ENCODE measurements at places on chromosomes 7 and 10.
A peak's percentile ranks its signal among the peaks of the same experiment; 100 is the strongest.

DNA sequence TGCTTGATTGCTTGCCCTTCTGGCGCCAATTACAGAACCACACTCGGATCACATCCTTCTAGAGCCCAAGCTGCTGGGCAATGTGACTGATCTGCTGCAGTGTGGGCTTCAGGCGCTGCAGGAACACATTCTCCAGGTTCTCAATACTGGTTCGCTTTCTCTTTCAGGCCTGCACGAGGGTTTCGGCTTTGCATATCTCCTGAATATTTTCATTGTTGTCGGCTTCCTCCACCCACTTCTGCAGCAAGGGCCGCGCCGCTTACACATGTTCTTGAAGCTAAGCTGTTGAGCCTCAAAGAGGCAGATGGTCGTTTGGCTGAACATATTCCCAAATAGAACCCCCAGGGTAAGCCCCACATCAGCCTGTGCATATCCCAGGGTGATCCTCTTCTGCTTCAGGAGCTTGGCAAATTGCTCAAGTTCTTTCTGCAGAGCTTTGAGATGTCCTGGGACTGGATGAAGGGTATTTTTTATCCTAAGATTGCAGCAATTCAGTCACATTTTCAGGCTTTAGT is 64.6 kb downstream of the HERC4 start:
- no peak for DNase-seq

- DNase-seq, result no peak
Measured at GRCh38 chr10:98373260-98374040, 41.5 kb downstream of the PYROXD2 start.

DNA sequence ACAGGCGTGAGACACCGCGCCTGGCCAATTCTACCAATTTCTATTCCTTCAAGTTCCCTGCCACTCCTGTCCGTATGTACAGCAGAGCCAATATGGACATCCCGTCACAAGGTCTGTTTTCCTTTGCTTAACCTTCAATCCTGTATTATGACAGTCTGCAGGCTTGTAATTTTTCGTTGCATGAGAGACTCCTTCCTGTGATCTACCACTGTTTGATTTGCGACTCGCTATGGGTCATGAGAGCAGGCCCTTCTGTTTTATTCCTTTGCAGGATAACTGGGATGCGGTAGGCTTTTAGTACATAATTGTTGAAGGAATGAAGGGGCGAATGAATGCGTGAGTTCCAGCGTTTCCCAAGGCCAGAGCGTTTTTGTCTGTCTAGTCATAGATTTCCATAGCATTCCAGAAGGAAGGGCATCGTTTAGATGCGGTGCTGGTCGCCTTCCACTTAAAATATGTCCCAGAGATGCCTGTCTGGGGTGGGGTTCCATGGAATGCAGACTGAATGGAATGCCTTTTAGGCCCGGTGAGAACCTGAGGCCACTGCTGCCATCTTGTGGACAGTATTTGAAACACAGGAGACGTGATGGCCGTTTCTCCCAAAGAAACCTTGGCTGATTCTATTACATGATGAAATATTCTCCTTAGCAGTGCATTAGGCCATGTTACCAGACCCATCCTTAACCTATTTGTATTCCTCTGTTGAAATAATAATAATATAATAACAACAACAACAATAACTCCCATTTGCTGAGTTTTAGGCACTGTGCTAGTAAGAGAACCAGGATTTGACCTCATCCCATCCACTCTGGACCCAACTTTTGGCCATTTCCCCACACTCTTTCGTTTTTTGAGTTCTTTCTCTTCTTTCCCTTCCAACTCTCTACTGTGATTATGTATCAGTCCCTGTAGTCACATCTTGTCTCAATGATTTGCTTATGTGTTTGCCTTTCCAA is 193.2 kb downstream of the MYOF start:
- peak; percentile 45 for DNase-seq

DNA sequence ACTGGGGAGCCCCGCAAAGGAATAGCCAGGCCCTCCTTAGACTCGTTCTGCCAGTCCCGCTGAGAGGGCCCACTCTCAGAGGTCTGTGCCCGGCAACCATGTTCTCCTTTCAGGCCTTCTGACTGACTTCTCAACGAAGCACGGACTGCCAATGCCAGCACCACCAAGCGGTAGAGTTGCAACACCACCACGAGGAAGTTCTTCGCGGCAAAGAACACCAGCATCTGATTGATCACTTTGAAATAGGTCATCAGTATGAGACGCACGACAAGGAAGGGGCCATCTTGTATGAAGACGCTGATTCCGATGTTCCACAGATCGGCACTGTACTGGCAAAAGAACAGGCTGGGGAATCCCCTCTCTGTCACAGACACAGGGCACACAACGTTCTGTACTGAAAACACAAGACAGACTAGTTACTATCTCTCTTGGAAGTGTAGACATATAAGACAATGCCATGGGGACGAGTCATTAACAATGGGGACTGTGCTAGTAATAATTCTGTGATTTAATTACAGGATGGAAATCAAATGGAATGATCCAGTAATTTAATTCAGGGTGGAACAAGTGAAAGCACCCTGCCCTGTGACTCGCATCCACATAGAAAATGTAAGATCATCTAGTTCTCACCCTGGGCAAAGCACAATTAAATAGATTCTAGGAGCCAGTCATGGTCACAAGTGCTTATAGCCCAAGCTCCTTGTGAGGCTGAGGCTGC is 42.7 kb downstream of the TMEM26 start:
- DNase-seq, result no peak

GRCh38 chr10:11091517-11092102 is 73.9 kb downstream of the CELF2 start:
- no peak for DNase-seq

- no peak for DNase-seq
Measured at GRCh38 chr7:142647749-142648148, 101.5 kb upstream of the PRSS1 start.

- no peak for DNase-seq
Measured at GRCh38 chr7:18555120-18555519, 59.6 kb downstream of the HDAC9 start.

DNA sequence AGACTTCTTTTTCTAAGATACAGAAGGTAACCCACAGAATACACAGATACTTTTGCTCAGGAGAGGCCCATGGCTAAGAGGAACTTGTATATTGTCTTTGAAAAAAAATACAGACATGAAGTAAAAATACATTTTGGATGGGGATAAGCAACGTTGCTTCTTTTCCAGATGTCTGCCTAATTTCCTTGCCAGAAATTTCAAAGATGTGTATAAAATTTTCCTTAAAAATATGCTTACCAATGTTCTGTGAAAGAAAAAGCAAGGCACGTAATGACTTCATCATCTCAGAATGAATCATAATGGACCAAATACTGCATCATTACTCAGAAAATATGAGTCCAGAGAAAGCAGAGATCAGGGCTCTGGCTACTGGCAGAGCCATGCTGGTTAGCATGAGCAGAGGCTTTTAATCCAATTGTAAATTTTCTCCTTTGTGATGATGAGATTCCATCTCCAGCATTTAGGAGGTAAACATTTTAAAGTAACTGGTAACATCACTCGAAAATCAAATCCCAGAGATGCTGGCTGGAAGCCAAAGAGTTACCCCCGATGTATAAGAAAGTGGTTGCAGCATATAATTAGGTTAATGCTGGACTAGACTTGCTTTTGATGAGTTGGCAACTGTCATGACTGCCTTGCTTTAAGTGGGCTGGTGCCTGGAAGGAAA is 272.5 kb downstream of the SEMA3A start:
- peak; percentile 22 for DNase-seq

DNA sequence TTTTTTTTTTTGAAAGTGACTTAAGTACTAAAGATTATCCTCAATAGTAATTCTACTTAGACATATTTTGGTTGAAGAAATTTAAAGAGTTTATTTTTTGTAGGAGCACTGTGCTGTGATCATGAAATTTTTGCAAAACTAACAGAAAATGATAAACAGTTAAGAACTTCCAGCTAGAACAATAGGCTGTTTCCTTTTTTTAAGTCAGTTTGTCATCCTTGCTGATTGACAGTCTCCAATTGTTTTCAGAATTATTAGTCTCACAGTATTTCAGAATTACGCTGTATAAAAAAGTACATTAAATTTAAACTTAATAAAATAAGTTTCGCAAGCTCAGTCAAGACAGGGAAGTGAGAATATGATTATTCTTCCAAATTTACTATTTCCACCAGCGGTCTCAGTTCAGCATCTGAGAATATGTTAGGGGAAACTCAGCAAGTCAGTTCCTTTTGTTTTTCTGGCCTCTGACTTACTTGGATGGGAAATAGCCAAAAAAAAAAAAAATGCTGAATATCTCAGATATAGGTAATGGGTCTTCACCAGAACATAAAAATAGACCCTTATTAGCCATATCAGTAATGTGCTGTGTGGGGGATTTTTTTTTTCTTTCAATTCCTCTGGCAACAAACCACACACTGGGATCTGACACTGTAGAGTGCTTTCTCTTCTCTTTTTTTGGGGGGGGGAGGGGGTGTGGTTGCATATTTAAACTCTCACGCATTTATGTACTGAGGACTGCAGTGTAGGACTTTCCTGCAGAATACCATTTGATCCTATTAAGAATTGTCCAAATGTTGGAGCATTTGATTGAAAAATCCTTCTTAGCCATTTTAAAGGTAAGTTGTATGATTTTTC is at the start of gene CD36:
TSS of gene CD36 (plus strand) at position 732 of the 855 bp plus-strand sequence. CDS start 8,099 bp downstream, outside the sequence.
- DNase-seq, result no peak

DNA sequence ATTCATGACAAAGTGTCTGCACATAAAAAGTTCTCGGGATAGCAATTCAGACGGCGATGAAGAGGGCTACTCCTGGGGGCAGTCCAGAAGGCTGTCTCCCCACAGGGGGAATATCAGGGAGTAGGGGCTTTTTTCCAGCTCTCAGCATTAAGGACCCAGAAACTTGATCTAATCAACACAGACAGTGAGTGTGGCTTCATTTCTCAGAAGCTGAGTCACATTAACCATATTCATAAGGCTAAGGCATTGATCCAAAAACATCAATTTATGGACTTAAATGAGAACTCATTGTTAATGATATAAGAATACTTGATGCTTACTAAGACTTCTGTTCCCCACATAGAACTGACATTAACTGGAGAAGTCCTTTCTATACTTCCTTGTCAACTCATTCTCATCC is 87.5 kb upstream of the AOAH start:
- no peak for DNase-seq

GRCh38 chr7:112364388-112364787 is 85.9 kb upstream of the IFRD1 start:
- DNase-seq, result no peak

DNA sequence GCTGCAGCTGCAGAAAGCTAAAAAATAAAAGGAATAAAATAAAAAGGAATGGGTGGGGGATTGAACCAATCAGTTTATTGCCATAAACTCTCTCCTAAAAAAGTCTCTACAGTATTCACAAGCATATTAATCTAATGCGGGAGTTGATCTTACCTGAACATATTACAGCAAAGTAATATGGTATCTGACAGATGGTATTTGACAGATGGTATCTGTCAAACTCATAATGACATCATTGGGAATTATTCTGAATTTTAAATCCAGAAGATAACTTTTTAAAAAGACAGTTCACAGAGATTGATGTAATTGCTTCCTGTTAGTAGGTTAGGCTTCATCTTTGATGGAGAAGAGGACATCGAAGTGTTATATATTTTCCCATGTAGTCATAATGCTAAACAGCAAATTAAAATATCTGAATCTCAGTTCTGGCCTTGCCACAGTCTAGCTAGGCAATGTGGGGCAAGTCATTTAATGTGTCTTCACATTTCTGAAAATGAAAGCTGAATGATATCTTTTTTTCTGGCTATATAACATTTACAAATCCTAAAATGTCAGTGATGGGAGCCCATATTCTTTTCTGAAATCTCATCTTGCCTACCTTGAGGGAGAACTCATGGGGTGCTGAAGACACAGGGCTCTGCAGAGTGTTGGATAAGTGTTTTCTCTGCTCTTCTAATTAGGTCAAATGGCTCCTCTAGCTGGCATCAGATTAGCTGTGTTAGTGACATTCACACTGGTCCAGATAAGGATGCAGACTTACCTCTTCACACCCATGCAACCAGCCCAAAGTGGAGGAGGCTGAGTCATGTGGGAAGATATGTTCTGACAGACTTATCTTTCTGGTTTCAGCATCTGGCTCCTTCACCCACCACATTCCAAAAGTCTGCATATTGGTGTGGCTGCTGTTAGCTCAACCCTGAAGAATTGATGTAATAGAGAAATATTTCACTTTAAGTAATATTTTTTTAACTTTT is 2.1 kb upstream of the LIPM start:
- no peak for DNase-seq

DNA sequence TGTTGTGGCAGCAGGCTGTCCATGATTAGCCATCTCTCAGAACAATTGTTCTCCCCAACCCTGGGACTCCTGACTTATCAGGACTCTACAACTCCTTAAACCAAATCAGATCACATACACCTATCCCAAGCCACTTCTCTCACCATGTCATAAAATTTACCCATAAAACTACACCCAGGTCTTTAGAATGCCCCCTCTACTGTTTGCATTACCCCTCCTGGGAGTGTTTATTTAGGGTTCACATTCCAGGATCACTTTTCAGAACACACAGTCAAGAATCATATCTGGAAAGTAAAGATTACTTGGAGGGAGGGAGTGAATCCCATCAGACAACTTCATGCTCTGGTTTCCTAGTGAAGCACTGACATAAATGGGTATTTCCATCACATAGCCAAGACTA is 7.1 kb downstream of the ASAH2 start:
- no peak for DNase-seq

- no peak for DNase-seq
Measured at GRCh38 chr10:14918964-14919363, 34.9 kb downstream of the DCLRE1C start.

GRCh38 chr7:32893207-32893524 is 1.6 kb upstream of the KBTBD2 start:
- DNase-seq, result no peak

DNA sequence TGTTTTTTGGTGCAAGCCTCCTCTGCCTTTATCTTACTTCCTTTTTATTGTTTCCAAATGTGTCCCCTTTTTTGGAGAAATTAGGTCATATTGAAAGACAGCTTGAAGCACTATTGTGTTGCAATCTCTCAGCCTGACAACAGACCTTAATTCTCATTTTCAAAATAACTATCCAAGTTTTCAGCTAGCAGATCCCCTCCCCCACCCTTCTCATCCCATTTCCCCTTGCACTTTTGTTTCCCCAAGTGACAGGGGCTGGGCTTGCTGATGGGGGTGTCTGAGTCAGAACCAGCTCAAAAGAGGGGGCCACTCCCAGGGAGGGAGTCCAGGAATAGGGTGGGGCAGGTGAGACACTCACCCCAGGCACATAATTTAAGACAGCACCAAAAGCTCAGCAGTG is 75.3 kb downstream of the MKI67 start:
- no peak for DNase-seq

DNA sequence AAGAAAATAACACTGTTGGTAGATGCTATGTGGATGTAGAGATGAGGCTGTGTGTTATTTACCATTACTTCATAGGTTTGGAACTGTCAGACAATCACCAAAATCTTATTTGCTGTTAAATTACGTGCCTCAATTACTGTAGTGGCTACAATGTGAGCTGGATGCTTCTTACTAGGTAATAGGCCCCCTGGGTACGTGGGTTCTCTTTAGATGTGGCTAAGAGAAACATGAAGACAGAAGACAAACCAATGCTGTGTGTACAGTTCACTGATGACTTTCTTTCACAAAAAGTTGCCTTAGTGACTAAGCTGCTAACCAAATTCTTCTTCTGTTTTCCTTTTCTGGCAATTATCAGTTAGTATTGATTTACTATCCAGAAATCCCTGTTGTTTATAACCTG is 144.6 kb downstream of the SEMA3E start:
- no peak for DNase-seq

Data from NCI-H345 (cell line).